NB4 (cell line): ENCODE measurements at places on chromosomes 11 and 22.
A peak's percentile ranks its signal among the peaks of the same experiment; 100 is the strongest.

DNA sequence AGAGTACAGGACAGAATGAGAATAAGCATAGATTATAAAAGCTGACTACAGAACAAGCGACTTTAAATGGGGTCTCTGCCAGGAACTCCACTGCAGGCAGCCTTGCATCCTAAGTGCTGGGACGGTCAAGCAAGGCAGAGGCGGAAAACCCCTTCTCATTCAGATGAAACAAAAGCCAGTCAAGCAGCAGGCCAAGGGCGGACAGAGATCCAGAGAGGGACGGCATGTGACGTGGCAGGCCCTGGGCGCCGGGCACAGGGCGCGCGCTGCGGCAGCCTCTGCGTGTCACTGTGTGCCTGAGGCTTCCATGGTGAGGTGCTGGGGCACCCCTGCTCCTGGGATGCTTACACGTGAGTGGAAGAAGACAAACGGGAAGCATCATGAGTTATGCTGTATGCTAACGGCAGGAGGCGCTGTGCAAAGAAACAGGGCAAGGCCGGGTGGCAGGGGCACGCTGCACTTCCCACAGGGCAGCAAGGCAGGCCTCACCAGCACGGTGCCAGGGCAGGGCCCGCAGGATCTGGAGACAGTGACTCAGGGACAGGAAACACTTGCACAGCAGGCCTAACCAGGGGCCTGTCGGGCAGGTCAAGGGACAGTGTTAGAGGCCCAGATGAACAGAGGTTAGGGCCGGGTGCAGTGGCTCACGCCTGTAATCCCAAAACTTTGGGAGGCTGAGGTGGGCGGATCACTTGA, 6.2 kb downstream of the TOLLIP start:
- peak; percentile 22 for DNase-seq

- DNase-seq: no peak
Observed at GRCh38 chr11:23732026-23732425, 764.8 kb upstream of the LUZP2 start.

DNA sequence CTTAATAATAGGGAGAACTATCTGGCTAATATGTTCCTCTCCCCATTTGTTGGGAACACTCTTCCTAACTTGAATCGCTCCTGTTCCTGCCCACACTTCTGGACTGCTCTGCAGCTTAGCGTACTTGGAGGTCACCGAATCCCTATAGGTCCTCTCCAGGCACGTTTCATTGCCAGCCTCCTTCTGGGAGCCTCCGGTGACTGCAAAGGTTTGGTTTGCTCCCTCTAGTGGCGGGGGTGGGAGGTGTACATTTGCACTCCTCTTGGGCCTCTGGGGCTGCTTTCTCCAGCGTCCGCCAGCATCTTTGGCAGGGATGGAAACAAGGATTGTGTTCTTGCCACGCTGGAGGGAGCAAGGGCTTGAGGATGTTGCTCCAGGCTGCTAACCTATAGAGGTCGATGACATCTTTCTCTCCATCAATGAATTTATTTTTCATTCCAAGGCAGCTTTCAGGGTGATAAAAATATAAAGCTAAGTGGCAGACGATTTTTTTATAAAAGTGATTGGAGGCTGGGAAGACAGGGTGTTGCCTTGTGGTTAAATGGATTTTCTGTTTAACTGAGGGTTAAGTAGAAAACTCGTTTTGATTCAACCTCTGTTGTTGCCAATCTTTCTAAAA, 48.7 kb downstream of the TSPAN18 start:
- peak; percentile 65 for DNase-seq

DNA sequence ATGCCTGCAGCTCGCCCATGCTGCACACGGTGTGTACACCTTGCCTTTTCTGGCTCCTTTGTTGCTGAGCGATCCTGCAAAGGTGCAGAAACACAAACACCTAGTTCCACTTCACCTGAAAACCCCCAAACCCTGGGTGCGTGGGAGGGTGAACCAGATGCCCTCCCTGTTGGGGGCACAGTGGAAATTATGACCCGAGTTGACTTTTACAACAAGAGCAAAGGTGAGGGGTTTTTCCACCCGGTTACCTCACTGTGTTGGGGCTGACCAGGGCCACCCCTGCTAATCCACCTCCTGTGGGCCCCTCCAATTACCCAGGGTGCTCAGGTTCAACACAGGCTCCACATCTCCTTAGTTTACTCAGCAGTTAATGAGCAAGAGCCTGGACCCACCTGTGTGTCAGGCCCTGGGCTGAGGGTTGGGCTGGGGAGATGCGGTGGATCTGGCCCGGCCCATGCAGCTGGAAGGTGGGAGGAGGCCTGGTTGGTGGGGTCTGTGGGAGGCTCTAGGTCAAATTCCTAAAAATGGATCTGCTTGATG, 42.1 kb downstream of the LRRC32 start:
- DNase-seq: no peak

- peak; percentile 42 for DNase-seq
Observed at GRCh38 chr22:44363013-44363979, 50.5 kb upstream of the SHISAL1 start.

GRCh38 chr11:89358761-89359160, 132.4 kb downstream of the NOX4 start:
- DNase-seq: no peak
